Right cardiac atrium (tissue), 5 donors: ENCODE measurements at places on chromosomes 6 and 20. TPM values are rescaled to one million over a fixed set of nuclear protein-coding genes. Genes with fewer than 3 reads are reported as not detected.

- DNase-seq, result no peak
These were observed 10.8 kb downstream of the DLK2 start for GRCh38 chr6:43444582-43444981.

- DNase-seq, result no peak
These were observed 148.3 kb upstream of the IMPG1 start for GRCh38 chr6:76220805-76221204.

- DNase-seq, result no peak
These were observed 88.4 kb downstream of the MAFB start for GRCh38 chr20:40600441-40601219.

DNA sequence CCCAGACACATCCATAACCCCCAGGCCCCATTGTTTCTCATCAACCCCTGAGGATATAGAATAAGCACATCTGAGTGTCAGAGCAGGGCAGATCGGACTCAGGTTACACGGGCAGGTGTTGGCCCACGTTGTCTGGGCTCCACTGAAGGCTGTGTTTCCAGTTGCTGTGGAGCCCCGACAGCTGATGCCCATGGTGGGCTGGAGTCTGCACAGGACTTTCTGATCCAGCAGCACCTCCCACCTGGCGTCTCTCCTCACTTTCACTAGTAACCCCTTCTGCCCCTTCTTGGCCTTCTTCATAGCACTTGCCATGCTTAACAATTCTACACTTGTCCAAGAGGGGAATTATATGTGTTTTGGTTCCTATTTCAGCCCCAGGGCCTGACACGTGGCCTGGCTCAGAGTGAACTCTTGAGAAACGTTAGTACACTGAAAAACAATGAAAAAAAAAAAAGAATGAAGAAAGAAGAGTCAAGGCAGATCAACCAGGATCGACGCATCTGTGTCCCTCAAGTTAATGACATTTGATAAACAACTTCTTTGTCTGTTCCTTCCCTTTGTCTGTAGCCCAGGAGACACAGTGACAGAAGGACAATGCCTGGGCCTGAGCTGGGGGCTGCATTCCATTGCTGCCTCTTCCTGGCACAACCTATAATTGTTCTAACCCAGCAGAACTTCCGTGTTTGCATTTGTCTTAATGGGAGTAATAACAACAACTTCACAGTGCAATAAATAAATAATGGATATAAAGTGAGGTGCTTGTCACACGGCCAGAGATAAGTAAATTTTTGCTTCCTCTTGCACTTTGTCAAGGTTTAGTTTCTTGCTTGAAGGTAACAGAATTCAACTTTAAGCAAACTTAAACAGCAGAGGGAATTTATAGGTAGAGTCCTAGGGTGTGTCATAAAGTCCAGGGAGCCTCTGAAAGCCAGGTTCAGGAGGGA is 224.2 kb upstream of the SSTR4 start:
- no peak for DNase-seq

GGT7 gene
- total RNA-seq, result 22.0 TPM

GRCh38 chr6:33375143-33375671 is 16.4 kb upstream of the KIFC1 start:
- DNase-seq, result peak; percentile 76

SNAI1 gene
- total RNA-seq, result 2.9 TPM

VSX1 gene
- total RNA-seq, result 0.44 TPM

- no peak for DNase-seq
These were observed 10.0 kb upstream of the POU3F2 start for GRCh38 chr6:98824162-98824901.

MAS1 gene
- not detected for total RNA-seq

VGLL2 gene
- 4.6 TPM for total RNA-seq

GRCh38 chr20:8749101-8749500 is 319.8 kb upstream of the PLCB4 start:
- DNase-seq, result no peak

GRCh38 chr6:51868591-51869355 is 218.6 kb downstream of the PKHD1 start:
- DNase-seq, result no peak

DNA sequence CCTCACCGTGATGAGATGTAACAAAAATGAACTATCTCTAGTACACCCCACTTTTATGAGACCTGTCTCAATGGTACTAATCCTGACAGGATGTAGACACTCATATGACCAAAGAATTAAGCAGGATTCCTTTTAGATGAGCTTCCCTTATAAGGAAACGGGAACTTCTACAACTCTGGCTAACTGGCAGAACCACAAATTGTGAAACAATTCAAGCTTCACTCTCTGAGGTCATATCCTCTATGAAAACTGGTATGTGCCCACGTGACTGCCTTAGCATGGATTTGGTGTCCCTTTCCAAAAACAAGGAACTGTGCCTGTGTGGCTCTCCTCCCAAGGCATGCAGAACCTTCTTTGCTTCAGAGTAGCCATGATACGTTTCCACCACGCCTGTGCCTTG is 14.1 kb upstream of the CPNE5 start:
- DNase-seq, result peak; percentile 63

DNA sequence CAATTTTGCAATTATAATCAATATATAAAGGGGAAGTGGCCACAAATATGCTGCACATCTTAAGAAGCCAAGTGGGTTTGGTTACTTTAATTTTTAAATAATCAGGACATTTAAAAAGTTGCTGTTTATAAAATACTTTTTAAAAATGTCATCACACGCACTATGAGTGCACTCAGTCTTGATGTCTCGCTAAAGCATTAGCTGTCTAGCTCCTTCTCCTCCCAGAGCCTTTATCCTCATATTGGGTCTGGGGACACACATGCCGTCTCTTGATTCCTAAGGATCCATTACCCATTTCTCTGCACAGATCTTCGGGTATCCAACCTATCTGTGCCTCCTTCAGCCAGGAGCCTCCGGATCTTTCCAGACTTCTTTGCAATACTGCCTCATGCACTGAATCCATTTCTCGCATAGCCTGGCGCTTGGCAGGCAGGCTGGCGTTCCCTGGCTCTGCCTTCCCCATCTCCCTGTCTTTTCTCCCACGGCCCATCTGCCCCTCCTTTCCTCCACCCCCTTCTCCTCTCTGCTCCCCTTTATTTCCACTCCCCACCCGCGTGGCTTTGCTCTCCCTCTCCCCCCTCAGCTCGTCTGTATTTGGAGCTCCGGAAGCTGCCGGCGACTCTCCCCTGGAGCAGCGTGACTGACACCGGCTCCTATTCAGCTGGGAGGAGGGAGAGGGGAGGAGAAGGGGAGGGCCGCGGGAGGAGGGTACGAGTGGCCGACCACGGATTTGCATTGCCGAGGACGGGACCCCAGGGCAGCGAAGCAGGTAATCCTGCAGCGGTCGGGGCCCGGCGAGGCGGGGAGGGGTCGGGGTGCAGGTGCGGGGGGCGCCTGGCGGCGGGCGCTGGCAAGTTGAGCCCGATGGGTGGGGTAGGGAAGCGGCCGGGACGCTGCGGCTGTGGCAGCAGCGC is at the start of gene CAP2:
CAP2 (plus strand) TSS at position 618 of the 914 bp plus-strand sequence. CDS start 27,961 bp downstream, outside the sequence.
- DNase-seq, result peak; percentile 61

EEF1A2 gene
- 936 TPM for total RNA-seq

CRISP2 gene
- not detected for total RNA-seq

GRCh38 chr20:48102931-48103660 is 317.8 kb upstream of the SULF2 start:
- DNase-seq, result no peak

- no peak for DNase-seq
These were observed 190.2 kb upstream of the SNX9 start for GRCh38 chr6:157632821-157633220.

DNA sequence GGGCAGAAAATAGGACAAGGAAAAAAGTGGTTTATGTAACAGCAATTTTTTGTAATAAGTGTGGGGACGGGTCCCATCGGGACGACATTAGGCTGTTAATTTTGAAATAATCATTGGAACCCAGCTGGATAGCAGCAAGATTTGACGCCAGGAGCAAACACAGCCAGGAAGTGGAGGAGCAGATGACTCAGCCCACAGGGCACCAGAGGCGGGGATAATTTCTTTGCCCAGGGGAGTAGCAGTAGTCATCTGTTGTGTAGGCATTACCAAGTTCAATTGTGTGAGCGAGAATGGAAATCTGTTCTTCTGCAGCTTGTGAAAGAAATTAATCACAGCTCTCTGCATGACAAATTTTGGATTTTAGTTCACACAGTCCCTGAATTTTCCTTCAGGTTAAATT is 22.6 kb upstream of the RIN2 start:
- peak; percentile 83 for DNase-seq

SIRPA gene
- total RNA-seq, result 40.5 TPM

DNA sequence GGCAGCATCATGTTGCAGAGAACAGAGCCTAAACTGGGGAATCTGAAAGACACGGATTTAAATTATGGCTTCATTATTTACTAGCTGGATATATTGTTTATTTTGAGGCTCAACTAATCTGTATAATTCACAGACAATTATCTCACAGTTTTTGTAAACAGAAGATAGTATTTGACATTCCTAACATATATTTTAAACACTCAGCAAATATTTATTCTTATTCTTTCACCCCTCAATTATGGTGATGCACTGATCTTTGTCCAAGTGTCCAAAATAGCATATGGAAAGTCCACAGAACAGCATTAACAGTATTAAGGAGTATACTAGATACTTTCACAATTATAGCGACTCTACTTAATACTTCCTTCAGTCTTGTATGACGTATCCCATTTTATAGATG is 257.0 kb downstream of the ADGRG6 start:
- DNase-seq, result no peak

GRCh38 chr6:22612236-22612635 is 42.9 kb downstream of the HDGFL1 start:
- DNase-seq, result no peak

DNA sequence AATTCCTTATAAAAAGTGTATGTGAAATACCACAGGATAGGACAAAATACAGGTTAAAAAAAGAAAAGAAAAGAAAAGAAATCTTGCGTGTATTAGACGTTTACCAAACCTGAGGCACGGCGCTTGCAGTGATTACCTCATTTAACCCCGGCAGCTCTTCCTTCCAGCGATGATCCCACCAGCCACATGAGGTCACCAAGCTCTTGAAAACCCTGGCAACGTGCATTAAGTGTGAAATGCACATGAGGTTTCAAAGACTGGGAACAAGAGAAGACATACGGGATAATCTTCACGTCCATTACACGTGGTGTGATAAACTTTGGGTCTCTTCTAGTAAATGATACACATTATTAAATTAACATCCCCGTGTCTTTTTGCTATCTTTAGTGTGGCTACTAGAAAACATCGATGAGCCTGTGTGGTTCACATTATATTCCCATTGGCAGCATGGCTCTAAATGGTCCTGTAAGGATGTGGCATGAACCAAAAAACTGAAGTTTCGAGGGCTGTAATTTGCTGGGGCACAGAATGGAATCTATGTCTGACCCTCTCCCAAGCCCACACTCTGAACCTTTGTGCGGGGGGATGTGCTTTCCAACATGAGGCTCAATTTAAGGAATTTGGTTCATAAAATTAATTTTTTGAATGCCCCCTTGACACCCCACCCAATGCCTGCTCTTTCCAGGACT is 59.2 kb upstream of the THBS2 start:
- DNase-seq, result no peak

DNA sequence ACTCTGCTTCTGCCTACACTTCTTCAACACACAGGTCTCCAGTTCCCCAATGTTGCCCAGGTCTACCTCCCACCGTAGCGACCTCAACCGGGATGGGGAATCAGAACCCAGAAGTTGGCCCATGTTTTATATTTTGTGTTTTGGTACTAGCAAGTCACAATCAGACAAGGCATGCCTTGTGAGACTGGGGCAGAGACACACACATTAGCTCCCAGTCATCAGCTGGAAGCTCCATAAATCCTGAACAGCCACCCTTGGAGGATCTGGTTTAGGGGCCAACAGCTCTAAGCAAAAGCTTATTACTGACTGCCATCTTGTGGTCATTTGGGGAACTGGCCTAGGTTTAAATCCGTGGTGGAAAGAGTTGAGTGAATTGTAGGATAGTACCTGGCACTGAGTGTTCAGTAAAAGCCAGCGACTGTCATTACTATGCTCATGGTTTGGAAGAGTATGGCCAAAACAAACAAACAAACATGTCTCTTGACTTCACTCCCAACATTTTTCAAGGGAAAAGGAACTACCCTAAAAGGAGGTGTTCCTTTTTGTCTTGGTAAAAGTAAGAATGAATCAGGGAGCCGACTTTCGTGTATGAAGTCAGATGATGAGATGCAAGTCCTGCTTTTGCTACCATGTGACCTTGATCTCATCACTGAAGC is 40.5 kb downstream of the PIM1 start:
- DNase-seq, result peak; percentile 65

DNA sequence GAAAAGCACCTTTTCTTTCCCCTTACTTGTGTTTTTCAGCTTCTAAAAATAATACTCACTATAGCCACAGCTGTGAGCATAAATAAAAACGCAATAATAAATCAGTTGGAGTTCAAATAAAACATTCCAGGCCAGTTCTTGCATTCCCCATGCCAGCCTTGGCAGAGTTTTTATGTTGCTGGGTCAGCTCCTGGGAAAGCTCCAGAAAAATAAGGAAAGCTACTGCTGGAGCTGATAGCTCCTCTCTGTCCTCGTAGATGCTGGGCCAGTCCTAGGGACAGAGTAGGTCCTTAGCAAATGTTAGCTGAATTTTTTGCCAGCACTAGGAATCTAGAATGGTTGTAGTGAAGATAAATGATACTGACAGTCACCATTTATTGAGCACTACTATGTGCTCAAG is 389.0 kb upstream of the SYNCRIP start:
- no peak for DNase-seq

DNA sequence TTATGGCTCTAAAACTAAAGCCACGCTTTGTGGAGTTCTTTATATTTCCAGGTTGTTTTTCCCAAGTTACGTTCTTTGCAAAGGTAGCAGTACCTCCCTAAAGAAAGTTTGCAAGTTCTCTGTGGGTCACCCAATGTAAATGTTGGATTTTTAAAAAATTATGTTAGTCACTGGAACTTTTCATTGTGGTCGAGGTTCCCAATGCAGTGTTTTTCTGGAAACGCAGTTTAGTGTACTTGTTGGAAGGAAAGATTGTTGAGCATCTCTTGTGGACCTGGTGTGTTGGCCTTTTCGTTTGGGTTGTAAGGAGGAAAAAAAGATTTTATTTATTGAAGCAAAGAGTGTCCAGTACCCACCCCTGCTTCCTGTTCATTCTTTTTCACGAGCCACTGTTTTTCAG is 1.4 kb downstream of the TOP1 start:
- no peak for DNase-seq

DSE gene
- total RNA-seq, result 25.2 TPM

GRCh38 chr6:157832250-157832967 is 9.4 kb downstream of the SNX9 start:
- no peak for DNase-seq

DNA sequence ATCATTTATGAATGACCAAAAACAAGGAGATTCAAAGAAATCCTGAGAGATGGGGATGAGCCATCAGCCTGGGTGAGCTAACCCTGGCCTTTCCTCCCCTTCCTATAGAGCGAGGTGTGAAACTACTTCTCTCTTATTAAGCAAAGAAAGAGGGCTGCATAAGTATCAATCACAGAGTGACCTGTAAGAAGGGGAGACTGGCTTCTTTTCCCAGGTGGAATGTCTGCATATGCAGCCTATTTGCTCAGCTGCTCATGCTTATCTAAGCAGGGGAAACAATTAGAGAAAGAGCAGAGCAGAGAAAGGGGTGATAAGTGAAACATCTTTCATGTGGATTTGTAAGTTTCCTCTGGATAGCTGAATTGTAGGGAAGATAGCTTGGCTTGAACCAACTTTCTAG is 160.0 kb downstream of the PKHD1 start:
- no peak for DNase-seq
